ENCODE measurements at places on chromosomes 1 and 21. TPM values are rescaled to one million over a fixed set of nuclear protein-coding genes. Genes with fewer than 3 reads are reported as not detected.

- H3K4me3 ChIP-seq = peak overlapping the region; percentile 31
- H3K36me3 ChIP-seq = peaks cover 1% of the 10 kb centered on the region
- no peak overlapping the region for H3K27ac ChIP-seq
- H3K27me3 ChIP-seq = no peaks in the 10 kb centered on the region
- DNase-seq = no peak
Measured at GRCh38 chr1:35810096-35810881, 2.5 kb downstream of the AGO4 start.

- peak overlapping the region; percentile 34 for H3K27ac ChIP-seq
- no peaks in the 10 kb centered on the region for H3K36me3 ChIP-seq
- H3K4me3 ChIP-seq = no peak overlapping the region
Measured at GRCh38 chr1:154791292-154792166, 78.6 kb downstream of the KCNN3 start.

- H3K4me3 ChIP-seq = no peak overlapping the region
- H3K27ac ChIP-seq = no peak overlapping the region
- no peaks in the 10 kb centered on the region for H3K27me3 ChIP-seq
- no peaks in the 10 kb centered on the region for H3K4me1 ChIP-seq
- H3K36me3 ChIP-seq = no peaks in the 10 kb centered on the region
Measured at GRCh38 chr1:116316373-116316772, 56.7 kb upstream of the ATP1A1 start.

ACTN2 gene
- total RNA-seq = 0.28 TPM

NBPF6 gene
- total RNA-seq = not detected

LIPI gene
- not detected for total RNA-seq

KPRP gene
- not detected for total RNA-seq

Data from chondrocyte (in vitro differentiated cells).